Activated CD4-positive, CD25-positive, alpha-beta regulatory T cell (primary cell): ENCODE measurements at places on chromosomes 4 and X.
A peak's percentile ranks its signal among the peaks of the same experiment; 100 is the strongest.

DNA sequence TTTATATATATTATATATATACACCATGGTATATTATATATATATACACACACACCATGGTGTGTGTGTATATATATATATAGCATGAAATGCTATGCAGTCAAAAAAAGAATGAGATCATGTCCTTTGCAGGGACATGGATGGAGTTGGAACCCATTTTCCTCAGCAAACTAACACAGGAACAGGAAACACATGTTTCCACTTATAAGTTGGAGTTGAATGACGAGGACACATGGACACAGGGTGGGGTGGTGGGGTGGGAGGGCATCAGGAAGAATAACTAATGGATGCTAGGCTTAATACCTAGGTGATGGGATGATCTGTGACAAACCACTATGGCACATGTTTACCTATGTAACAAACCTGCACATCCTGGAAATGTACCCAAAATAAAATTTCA, 293.6 kb upstream of the NDST3 start:
- DNase-seq, result no peak

- no peak for DNase-seq
These were observed 21.8 kb downstream of the HERC3 start for GRCh38 chr4:88614058-88614457.

DNA sequence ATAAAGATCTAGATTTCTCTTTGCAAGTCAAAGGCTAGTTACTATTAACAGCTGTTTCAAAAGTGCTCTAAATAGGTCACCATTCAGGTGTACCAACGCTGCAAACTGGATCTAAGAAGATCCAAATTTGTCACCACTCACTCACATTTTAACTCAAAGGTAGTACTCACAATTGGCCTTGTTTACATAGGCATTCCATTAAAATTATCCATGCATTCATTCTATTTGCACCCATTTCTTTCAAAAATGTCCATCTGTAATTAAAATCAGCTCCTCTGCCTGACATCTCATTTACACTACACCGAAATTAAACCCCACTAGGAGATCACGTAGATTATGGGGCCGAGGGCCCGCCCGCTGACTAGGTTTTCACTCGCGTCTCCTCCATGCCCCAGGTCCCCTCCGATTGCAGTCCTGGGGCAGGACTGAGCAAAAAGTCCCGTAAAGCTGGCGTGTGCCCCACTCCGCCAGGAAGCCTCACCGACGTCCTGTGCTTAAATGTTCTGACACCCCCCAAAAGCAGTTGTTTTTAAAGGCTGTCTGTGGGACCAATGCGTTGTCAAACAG, 1.3 kb upstream of the ING2 start:
- peak; percentile 35 for DNase-seq

DNA sequence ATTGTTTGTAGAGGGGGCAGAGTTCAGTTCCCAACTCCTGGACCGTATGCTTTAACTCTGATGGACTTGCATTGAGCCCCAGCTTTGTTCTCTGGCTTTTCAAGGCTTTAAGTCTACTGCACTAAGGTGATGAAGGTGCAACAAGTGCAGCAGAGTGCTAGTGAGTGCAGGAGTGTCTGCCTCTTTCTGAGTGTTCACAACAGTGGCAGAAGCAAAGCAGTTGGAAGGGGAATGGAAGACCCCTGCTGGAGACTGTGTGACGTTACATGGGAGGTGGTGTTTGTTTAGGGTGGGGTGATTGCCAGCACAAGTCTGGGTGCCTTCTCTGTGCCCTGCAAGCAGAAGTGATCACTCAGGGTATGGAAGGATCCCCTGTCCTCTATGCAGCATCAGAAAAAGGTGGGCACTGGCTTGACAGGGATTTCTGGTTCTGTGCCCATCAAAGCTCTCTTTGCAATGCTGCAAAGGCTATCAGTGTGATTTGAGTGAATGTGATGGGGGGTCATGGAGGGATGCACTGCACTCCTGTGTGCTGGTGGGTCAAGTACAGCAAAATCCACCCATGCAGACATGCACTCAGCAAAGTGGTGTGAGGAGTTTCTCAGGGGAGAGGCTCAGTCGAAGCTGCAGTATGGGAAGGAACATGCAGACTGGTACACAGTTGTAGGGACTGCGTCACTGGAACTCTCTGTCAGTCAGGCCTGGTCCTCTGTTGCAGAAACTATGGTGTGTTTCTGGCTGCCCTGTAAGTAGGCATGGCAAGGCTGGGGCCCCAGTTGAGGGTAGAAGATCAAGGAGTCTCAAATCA, 70.9 kb upstream of the UGT2B7 start:
- no peak for DNase-seq

DNA sequence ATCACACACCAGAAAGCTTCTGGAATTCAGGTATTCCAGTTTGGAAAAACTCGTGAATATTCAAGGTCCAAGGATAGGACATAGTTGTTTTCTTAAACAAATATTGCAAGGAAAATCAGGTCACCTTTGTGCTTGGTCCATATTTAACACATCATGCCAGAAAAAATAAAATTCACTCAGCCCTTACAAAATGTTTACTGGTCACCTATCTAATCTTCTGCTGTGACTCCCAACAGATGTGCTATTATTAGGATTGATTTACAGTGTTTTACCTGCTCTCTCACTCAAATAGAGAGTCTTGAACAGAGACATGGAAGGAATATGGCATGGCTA, 9.5 kb downstream of the CSN3 start:
- DNase-seq, result no peak

DNA sequence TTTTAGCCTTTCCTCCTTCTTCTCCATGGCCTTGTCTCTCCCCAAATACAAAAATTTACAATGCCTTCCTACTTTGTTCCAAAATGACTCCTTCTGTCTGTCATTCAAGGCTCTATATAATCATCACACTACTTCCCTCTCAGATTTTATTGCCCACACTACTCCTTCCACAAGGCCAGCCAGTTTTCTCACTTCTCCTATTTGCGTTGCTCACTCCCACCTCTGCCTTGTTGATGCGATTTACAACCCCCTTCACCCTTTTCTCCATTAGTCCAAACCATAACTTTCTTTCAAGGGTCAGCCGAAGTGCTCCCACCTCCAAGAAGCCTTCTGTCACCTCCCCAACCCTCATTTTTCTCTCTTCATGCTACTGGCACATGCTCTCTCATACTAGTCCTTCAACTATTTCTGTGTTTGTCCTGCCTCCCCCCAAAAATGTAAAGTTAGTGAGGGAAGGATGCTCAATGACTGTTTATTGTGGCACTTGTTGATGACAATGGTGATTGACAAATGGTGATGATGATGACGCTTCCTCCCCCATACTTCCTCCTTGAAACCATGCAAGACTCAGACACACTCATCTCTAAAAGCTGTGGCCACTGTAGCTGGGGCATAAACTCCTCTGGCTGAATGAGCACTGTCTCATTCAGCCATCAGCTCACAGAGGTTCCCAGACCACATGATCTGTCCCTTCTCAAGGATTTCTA, 2.7 kb upstream of the XKRX start:
- no peak for DNase-seq

DNA sequence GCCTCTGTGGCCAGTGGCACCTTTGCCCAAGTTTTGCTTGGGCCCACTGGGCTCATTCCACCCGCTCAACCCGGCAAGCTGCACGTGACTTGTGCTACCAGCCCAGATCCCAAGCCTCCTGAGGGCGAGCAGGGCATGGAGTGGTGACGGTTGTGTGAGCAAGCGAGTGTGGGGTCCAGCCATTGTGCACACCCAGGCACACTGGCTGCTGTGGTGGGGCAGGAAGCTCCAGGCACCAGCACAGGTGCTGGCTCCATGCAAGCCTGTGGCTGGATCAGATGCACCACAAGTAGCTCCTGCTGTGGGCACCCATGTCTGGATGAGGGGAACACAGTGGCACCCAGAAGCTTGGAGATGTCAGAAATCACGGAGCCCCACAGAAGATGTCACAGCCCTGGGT, 557.0 kb upstream of the GNPDA2 start:
- DNase-seq, result no peak

GRCh38 chr4:173281406-173282255, 52.5 kb downstream of the HMGB2 start:
- DNase-seq, result no peak

- no peak for DNase-seq
These were observed 117.6 kb upstream of the BMPR1B start for GRCh38 chr4:94640151-94640550.

- no peak for DNase-seq
These were observed 73.3 kb downstream of the ALPK1 start for GRCh38 chr4:112370466-112370865.

DNA sequence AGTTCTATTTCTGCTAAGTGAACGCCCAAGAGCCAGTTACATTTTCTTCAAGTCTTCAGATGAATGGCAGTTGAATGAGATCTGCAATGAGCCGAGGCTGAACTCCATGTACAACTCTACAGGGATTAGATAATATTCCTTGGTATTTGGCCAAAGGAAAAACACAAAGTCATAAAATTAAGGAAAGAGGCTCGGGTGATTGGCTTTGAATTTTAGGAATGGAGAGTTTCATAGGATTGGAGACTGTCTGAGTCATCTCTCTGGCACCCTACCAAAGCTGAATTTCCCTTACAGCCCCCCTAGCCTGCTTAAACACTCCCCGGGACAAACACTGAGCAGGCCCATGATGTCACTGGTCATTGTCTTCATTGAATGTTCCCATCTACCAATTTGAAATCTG, 188.0 kb upstream of the C1QTNF7 start:
- DNase-seq, result no peak

DNA sequence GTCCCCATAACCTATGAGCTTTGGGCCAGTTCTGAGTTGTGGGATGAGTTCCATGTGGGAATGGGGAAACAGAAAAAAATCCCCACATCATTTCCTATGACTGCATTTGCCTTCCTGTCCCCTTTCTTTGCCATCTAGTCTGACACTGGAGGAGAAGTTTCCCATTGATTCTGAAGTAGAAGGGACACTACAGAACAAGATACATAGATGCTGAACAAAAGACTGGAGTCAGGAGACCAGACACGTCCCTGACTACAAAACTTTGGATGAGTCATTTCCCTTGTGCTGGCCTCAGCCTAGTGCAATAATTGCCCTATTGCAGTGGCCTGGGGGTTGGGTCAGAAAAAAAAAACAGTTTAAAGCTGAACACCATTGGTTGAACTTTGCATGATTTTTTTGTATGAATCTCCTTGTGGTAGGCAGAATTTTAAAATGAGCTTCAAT, 22.1 kb downstream of the BEX3 start:
- DNase-seq, result no peak

DNA sequence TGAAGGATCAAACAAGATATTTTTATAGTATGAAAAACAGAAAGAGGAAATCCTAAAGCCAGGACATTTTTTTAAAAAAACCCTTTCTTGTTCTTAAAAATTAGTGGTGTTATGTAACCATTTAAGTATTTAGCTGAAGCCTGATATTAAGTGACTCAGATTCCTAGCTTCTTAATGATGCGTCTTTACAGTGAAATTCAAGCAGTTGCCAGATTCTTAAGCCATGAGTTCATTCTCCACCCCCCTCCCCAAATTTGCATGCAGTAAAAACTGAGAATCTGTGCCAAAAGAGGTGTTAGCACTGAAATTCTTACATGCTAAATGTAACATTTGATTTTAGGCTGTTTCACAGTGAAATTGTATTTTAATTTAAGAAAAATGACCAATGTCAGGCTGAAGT, 180.8 kb downstream of the RAPGEF2 start:
- no peak for DNase-seq

- no peak for DNase-seq
These were observed 831.7 kb upstream of the POU3F4 start for GRCh38 chrX:82676386-82676785.

GRCh38 chrX:132333351-132333750, 114.1 kb upstream of the RAP2C start:
- DNase-seq, result no peak

- DNase-seq, result no peak
These were observed 114.5 kb upstream of the TRIM2 start for GRCh38 chr4:153089742-153090141.

GRCh38 chr4:147778942-147779341, 47.1 kb downstream of the ARHGAP10 start:
- no peak for DNase-seq
